Tibial artery (tissue), 4 donors: ENCODE measurements at places on chromosomes 7 and 10.
A peak's percentile ranks its signal among the peaks of the same experiment; 100 is the strongest.

- no peak for DNase-seq
Measured at GRCh38 chr10:104897696-104898095, 256.6 kb downstream of the SORCS3 start.

DNA sequence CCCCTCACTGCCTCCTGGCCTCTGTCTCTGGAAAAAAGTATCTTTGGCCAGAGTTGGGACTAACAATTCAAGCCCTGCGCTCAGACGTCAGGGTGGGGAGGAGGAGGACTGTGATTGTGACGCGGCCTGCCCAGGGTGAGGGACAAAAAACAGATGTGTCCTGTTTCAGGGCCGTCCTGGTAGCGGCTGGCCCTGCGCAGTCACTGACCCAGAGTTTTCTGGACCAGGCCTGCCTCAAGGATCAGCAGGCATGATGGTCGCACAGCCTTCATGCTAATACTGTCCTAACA lies 110.1 kb downstream of the CYTH3 start:
- DNase-seq: peak; percentile 77

DNA sequence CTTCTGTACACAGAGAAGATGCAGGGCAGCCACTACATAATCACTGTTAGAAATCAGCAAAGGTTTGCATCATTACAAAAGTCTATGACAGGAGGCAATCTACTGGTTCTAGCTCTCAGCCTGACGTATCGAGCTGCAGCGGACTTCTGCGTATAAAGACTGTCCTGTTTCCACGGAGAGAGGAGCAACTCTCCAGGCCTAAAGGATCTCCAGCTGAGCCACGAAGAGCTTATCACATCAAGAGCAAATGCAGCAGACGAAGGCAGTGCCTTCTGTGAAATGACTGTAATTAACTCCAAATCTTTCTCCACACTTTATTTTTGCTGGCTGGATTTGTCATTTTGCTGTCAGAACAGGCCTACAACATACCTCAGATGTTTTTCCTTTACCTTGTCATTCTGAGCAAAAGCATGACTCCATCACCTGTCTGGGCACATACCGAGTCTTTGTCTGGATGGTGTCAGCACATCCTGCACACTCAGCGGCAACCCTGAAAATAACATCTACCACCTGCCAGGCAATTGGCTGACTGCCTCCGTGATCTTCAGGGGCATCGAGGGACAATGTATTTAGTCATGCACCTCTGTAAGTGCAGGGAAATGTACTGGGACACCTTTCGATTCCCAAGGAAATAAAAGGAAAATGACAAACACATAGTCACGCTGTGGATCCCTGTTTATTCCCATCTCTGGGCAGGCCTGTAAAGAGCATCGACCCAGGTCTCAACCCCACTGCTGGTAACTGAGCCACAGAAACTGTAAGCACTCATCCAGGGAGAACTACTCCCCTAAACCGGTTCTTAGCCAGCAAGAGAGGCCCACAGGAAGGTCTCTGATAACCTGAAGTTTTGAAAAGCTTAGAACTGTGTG lies 26.3 kb upstream of the SH3PXD2A start:
- no peak for DNase-seq

DNA sequence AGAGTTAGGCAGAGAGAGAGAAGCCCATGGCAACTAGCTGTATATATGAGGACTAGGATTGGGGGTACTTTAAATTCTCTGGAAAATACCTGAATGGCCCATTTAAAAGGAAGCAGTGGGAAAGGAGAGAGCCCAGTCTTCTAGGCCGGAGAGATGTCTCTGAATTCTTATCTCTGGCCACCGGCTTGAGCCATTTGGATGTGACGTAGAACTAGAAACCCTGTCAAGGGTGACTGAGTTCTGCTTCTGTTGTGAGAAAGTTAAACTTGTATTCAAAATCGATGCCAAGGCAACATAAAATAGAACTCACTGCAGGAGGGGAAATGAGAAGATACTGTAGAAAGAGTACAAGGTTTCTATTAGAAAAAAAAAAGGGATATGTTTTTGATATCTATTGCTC lies 6.3 kb upstream of the GSTK1 start:
- DNase-seq: no peak

- no peak for DNase-seq
Measured at GRCh38 chr7:144024213-144024612, 24.1 kb downstream of the OR6B1 start.

DNA sequence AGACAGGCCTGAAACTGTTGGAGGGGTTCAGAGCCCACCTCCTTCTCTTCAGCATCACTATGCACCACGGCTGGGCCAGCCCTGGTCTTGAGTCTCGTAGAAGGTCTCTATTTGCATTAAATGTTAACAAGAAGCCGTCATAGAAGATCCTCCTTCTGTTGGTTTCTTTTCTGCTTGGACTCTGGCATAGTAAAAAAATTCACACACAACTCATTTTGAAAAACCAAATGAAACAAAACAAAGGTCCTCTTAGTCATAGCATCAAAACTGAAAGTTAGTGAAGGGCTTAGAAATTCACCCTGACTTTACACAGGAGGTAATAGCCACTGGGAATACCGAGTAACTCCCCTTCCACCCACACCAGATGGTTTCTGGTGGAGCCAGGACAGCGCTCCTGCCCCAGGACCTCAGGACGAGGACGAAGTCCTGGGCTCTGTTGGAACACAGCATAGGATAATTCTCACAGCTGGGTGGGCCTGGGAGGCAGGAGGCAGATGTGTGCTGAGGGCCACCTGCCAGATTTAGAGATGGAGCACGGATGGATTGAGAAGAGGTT lies 248.4 kb upstream of the KLF6 start:
- DNase-seq: no peak
